ENCODE measurements at places on chromosomes 3 and 15. TPM values are rescaled to one million over a fixed set of nuclear protein-coding genes. Genes with fewer than 3 reads are reported as not detected.

XIRP1 gene
- total RNA-seq, result 0.62 TPM

PLSCR2 gene
- total RNA-seq, result not detected

DPP8 gene
- total RNA-seq, result 24.9 TPM

ITPR1 gene
- total RNA-seq, result 38.5 TPM

ARMC8 gene
- total RNA-seq, result 38.2 TPM

ABHD17C gene
- 7.3 TPM for total RNA-seq

SGO1 gene
- 37.5 TPM for total RNA-seq

- peaks cover 14% of the 10 kb centered on the region for H3K27me3 ChIP-seq
- no peaks in the 10 kb centered on the region for H3K36me3 ChIP-seq
- no peak for DNase-seq
- no peak overlapping the region for H3K27ac ChIP-seq
- H3K4me1 ChIP-seq, result peaks cover 11% of the 10 kb centered on the region
- no peak overlapping the region for H3K4me3 ChIP-seq
These were observed 2.7 kb downstream of the CYP1A1 start for GRCh38 chr15:74722591-74722990.

DNA sequence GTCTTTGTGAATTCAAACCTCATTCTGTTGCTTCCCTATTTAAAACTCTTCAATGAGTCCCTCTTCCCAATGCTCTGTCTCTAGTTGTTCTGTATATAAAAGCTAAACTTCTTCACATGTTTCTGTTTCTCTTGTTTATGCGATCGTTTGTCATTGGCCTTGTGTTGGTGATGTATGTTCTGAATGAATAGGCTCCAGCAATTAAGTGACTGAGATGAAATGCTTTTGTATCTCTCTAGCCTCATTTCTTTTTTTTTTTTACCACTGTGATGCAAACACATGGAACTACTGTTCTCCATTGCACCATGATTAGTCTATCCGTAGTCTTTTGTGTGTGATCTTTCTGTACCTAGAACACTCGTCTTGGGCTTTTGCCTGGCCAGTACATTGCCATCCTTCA lies 380.5 kb upstream of the TPRG1 start:
- no peak for DNase-seq
- H3K4me1 ChIP-seq, result peaks cover 3% of the 10 kb centered on the region
- H3K27ac ChIP-seq, result no peak overlapping the region
- no peaks in the 10 kb centered on the region for H3K27me3 ChIP-seq
- H3K4me3 ChIP-seq, result no peak overlapping the region

- H3K4me1 ChIP-seq, result peaks cover 9% of the 10 kb centered on the region
- H3K36me3 ChIP-seq, result no peaks in the 10 kb centered on the region
- DNase-seq, result no peak
- peaks cover 44% of the 10 kb centered on the region for H3K27me3 ChIP-seq
- no peak overlapping the region for H3K27ac ChIP-seq
These were observed 128.9 kb downstream of the NSMCE3 start for GRCh38 chr15:29140475-29141307.

DNA sequence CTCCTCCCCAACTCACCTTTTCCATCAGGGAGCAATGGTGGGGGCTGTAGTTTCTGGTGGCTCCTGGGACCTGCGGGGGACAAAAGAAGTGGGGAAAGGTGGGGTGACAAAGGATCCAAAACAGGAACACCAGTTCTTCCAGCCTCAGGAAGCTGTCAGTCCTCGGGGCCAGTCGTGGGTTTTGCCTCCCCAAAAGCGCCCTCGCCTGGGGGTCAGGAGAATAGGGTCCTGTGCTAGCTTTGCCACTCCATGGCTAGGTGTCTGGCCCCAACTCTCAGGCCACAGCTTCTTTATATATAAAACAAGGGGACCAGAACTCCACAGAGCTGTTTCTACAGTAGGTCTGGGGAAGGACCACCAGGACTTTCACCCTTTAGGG lies 4.0 kb downstream of the CCDC9B start:
- H3K36me3 ChIP-seq, result no peaks in the 10 kb centered on the region
- no peaks in the 10 kb centered on the region for H3K27me3 ChIP-seq
- H3K27ac ChIP-seq, result no peak overlapping the region
- peak; percentile 38 for DNase-seq
- H3K4me3 ChIP-seq, result no peak overlapping the region
- H3K4me1 ChIP-seq, result peaks cover 17% of the 10 kb centered on the region

GRCh38 chr3:133592843-133593242 lies 19.4 kb downstream of the CDV3 start:
- no peak for DNase-seq
- no peaks in the 10 kb centered on the region for H3K27me3 ChIP-seq
- H3K4me1 ChIP-seq, result peaks cover 31% of the 10 kb centered on the region
- H3K36me3 ChIP-seq, result peaks cover 19% of the 10 kb centered on the region
- H3K4me3 ChIP-seq, result no peak overlapping the region
- no peak overlapping the region for H3K27ac ChIP-seq

DNA sequence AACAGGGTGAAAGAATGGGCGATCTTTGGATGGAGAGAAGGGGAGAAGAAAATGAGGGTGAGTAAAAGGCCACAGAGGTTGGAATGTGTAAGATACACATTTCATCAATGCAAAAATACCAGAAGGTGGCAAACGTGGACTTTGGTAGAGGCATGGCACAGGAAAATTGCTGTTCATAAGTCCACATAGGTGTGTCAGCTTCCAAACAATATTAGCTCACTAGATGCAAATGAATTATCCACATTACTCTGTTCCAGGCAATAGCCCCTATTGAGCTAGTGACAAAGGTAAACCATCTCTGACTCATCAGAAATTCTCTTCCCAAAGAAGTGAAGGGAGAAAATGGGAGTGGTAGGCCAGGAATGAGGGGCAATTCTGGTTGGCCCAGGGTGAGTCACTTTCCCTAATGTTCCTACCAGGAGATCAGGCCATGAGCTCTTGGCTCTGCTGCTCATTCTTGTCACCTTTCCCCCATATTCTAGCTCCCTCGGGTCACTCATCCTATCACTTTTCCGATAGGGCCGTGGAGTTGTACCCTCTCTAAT lies 19.9 kb downstream of the ACKR2 start:
- H3K27me3 ChIP-seq, result no peaks in the 10 kb centered on the region
- DNase-seq, result no peak
- H3K4me1 ChIP-seq, result no peaks in the 10 kb centered on the region
- H3K27ac ChIP-seq, result no peak overlapping the region
- H3K36me3 ChIP-seq, result no peaks in the 10 kb centered on the region

GRCh38 chr3:143413372-143413771 lies 293.8 kb downstream of the CHST2 start:
- H3K27me3 ChIP-seq, result no peaks in the 10 kb centered on the region
- H3K4me1 ChIP-seq, result peaks cover 7% of the 10 kb centered on the region
- no peaks in the 10 kb centered on the region for H3K36me3 ChIP-seq
- H3K4me3 ChIP-seq, result no peak overlapping the region
- no peak overlapping the region for H3K27ac ChIP-seq

DNA sequence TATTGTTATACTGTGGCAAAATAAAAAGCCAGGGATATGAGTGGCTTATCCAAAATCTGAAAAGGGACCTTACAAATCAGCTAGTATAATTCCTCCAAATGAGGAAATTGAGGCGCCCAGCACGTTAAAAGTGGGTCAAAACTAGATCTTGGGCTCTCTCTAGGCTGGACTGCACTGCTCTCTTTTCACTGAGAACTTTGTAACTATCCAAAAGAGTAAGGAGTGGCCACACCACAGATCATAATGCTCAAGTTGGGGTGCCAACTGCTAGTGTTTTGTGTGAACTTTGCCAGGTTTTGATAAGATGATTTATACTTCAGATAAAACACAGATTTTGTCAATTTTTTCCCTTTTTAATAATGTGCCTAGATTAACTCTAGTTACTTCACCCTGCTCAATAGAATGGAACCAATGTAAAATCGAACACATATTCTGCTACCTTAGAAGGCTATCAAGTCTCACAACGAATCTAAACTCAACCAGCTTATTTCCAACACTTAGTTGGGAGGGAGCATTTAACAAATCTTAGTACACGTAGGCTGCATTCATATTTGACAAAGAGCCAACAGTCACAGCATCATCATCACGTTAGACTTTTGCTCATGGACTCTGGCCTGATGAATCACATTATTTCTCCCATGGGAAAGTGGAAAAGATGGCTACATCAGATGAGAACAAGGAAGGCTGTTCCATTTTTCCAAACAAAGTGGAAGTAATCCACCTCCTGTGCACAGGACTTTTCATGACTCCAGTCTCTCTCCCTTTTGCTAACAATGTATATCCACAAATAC lies 64.4 kb downstream of the ABI3BP start:
- H3K27ac ChIP-seq, result no peak overlapping the region
- DNase-seq, result no peak
- H3K36me3 ChIP-seq, result no peaks in the 10 kb centered on the region
- peaks cover 8% of the 10 kb centered on the region for H3K27me3 ChIP-seq
- no peak overlapping the region for H3K4me3 ChIP-seq
- no peaks in the 10 kb centered on the region for H3K4me1 ChIP-seq

DNA sequence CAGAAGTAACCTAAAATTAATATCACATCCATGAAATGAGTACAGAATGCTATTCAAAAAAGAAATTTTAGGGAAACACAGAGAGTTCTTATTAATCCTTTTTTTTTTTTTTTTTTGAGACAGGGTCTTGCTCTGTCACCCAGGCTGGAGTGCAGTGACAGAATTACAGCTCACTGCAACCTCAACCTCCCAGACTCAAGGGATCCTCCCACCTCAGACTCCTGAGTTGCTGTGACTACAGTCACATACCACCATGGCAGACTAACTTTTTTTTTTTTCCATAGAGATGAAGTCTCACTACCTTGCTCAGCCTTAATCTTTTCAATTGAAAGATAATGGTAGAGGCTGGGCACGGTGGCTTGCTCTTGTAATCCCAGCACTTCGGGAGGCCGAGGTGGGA lies 6.3 kb upstream of the CRTC3 start:
- peaks cover 3% of the 10 kb centered on the region for H3K4me1 ChIP-seq
- H3K36me3 ChIP-seq, result no peaks in the 10 kb centered on the region
- no peak for DNase-seq
- H3K27me3 ChIP-seq, result no peaks in the 10 kb centered on the region

GRCh38 chr3:51931756-51932155 lies 9.9 kb downstream of the RRP9 start:
- H3K27me3 ChIP-seq, result no peaks in the 10 kb centered on the region
- no peak overlapping the region for H3K27ac ChIP-seq
- H3K4me1 ChIP-seq, result no peaks in the 10 kb centered on the region

GRCh38 chr3:104396974-104397669 lies 969.6 kb upstream of the ALCAM start:
- DNase-seq, result no peak
- no peaks in the 10 kb centered on the region for H3K36me3 ChIP-seq
- H3K4me1 ChIP-seq, result no peaks in the 10 kb centered on the region
- no peak overlapping the region for H3K27ac ChIP-seq

DNA sequence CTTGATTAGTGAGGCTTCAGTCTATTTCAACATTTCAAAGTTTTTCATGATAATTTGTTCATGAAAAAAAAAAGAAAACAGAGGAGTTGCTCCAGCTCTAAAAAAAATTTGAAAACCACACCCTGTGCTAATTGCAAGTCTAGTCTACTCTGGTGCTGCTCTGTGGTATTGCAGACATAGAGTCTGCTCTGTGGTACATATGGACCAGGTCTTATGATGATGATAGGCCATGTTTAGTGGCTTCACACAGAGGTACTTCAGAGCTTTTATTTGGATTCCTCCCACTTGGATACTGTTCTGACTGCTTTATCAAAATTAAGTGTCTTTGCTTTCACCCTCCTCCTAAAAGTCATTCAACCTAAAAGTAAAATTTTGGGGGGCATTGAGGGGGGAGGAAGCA lies 160.8 kb downstream of the ALCAM start:
- H3K36me3 ChIP-seq, result peaks cover 2% of the 10 kb centered on the region
- H3K4me3 ChIP-seq, result no peak overlapping the region
- peaks cover 22% of the 10 kb centered on the region for H3K4me1 ChIP-seq
- no peaks in the 10 kb centered on the region for H3K27me3 ChIP-seq

DNA sequence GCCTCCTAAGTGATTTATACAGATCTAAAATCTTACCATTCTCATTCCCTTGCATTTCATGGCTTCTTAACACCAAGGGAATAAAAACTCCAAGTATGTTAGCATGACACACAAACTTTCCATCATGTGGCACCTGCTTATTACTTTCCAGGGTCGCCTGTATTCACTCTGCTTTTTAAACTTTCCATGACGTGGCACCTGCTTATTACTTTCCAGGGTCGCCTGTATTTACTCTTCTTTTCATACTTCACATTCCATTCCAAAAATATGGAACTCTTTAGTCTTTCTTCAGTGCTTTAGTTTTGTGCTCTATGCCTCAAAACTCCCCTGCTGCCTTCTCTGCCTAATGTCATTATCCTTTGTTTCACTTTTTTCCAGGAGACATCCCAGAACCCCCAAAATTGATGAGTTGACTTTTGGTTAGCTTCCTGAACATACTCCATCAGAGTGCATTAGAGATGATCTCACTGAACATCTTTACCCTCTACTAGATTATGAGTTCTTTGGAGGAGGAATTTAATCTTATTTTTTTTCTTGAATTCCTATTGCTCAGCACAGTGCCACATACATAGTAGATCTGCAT lies 47.0 kb downstream of the CALML4 start:
- no peak overlapping the region for H3K4me3 ChIP-seq
- no peak for DNase-seq
- peaks cover 24% of the 10 kb centered on the region for H3K36me3 ChIP-seq
- H3K27ac ChIP-seq, result no peak overlapping the region
- H3K27me3 ChIP-seq, result no peaks in the 10 kb centered on the region

GRCh38 chr3:28247286-28247685 lies 5.9 kb downstream of the CMC1 start:
- no peak overlapping the region for H3K27ac ChIP-seq
- DNase-seq, result no peak
- peaks cover 16% of the 10 kb centered on the region for H3K36me3 ChIP-seq
- no peaks in the 10 kb centered on the region for H3K27me3 ChIP-seq
- no peak overlapping the region for H3K4me3 ChIP-seq
- peaks cover 73% of the 10 kb centered on the region for H3K4me1 ChIP-seq

- no peak overlapping the region for H3K27ac ChIP-seq
- no peaks in the 10 kb centered on the region for H3K4me1 ChIP-seq
- no peaks in the 10 kb centered on the region for H3K36me3 ChIP-seq
- H3K27me3 ChIP-seq, result no peaks in the 10 kb centered on the region
- no peak for DNase-seq
- H3K4me3 ChIP-seq, result no peak overlapping the region
These were observed 41.9 kb upstream of the CD200R1L start for GRCh38 chr3:112888381-112889085.

- DNase-seq, result peak; percentile 40
- H3K27me3 ChIP-seq, result no peaks in the 10 kb centered on the region
- H3K27ac ChIP-seq, result peak overlapping the region; percentile 83
- H3K36me3 ChIP-seq, result no peaks in the 10 kb centered on the region
- H3K4me1 ChIP-seq, result peaks cover 65% of the 10 kb centered on the region
- peak overlapping the region; percentile 96 for H3K4me3 ChIP-seq
These were observed 603 bp downstream of the PLEKHO2 start for GRCh38 chr15:64842096-64842939.

DNA sequence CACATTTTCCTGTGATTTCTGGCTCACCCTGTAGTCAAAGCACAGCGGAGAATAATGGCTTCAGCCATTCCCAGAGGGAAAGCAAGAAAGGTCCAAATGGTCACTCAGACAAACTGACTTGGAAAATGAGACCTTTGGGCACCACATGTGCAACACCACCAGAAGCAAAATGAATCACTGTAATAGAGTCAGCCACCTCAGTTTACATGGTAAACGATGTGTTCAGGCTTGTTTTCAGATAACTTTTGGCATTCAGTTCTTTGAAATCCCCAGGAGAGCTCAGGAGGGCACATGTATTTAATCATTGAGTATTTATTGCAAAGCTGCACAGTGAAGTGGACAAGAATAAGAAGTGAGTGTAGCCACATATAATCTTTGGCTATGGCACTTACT lies 38.4 kb upstream of the ALCAM start:
- DNase-seq, result no peak
- no peak overlapping the region for H3K4me3 ChIP-seq
- H3K4me1 ChIP-seq, result peaks cover under 1% of the 10 kb centered on the region
- no peak overlapping the region for H3K27ac ChIP-seq

Data from activated naive CD4-positive, alpha-beta T cell treated with anti-CD3 and anti-CD28 coated beads for 36 hours (primary cell).